ENCODE measurements at places on chromosomes 1 and 21.

GRCh38 chr1:53982763-53983104 is 35.3 kb downstream of the LDLRAD1 start:
- DNase-seq = no peak

DNA sequence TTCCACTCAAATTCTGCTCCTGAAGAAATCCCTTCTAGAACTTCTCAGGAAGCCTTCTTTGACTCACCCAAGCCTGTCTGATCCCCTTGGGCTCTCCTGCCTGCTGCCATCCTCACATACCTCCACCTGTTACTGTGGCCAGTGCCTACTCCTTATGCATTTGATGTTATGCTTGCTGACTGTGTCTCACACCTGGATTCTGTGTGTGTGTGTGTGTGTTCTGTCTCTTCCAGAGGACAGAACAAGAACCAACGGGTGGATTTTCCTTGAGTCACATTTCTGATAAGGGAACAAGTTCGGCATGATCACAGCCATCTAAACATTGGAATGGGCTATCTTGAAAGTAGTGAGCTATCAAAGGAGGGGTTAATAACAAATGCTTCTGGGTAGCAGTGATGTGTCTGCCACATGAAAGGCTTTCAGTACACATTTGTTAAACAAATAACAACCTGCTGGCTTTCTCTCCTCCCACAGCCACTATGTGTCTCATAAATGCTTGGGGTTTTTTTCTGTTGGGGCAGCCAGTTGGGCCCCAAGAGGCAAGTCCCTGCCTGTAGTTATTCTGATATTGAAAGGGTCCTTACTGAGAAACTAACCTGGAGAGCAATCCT is 8.9 kb upstream of the GPR37L1 start:
- no peak for DNase-seq

- peak; percentile 27 for DNase-seq
Observed at GRCh38 chr1:151799179-151800022, 5.8 kb downstream of the LINGO4 start.

- DNase-seq = no peak
Observed at GRCh38 chr1:204996981-204997380, 46.0 kb upstream of the CNTN2 start.

GRCh38 chr1:29062157-29062942 is 61.4 kb downstream of the TMEM200B start:
- no peak for DNase-seq

DNA sequence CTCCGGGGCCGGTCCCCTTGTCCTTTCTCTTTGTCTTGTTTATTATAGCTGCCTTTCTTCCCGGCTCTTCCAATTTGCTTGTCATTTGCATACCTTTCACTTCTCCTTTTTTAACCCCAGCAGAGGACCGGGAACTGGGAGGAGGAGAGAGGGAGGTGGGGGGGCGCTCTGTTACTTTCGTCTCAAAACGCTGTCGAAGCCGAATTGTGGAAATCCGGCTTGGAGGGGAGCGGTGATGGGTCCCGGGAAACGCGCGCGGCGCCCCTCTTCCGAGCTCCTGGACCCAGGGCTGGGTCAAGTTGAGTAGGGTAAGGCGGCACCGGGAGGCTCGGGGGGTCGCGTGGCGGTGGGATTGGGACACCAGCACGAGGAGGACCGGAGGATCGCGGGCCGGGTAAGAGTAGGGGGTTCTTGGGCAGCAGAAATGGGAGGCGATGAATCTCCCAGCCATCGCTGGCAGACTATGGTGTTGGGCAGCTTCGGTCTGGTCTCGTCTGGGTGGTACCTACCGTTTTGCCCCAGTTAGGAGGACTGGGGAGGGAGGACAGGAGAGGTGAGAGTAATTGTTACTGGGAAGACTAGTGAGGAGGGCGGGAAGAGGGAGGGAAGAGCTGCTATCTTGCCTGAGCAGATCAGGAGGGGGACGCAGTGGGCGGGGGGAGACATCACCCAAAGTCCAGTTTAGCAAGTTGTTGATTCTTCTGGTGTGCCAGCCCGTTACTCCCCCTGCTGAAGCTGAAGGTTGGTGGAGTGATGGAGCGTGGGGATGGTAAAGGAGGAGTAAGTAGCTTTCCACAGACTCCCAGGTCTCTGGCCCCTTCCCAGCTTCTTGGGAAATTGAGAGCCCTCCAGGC is 1.5 kb downstream of the PROX1 start:
- peak; percentile 58 for DNase-seq

GRCh38 chr1:168178227-168178637 is 530 bp upstream of the TIPRL start:
- no peak for DNase-seq

- no peak for DNase-seq
Observed at GRCh38 chr1:99636647-99637175, 9.2 kb upstream of the PALMD start.

- DNase-seq = no peak
Observed at GRCh38 chr1:198948895-198949659, 310.2 kb downstream of the PTPRC start.

DNA sequence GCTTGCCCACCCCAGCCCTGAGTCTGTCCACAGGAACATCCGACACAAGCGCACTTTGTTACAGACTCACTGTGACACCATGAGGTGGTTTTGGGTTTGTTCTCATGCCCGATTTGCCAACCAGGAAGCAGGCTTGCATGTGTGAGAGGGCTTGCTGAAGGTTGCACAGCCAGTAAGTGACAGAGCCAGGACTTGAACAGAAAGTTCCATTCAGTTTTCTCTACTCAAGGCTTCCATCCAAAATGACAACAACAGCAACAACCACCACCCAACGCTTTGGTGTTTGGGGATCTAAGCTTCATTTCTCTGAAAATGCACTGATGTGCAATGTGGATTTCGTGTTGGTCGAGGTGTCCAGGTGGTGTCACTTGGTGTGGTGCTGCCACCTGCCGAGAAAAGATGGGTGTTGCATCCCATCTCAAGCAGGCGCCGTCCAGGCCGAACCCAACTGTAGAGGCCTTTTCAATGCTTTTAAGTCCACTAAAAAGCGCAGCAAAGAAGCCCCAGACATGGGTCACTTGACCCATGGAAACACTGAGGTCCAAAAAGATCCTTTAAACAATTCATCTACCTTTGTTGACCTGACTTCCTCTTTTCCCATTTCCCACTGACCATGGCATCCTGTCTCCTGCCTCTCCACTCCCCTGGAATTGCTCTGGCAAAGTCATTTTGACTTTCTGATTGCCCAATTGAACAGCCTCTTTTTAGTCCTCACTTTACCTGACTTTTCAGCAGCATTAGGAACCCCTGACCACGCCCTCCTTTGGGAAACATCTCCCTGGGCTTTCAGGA is 12.2 kb downstream of the CITED4 start:
- DNase-seq = peak; percentile 78

- DNase-seq = no peak
Observed at GRCh38 chr1:61626816-61627215, 98.1 kb downstream of the TM2D1 start.

GRCh38 chr1:19813643-19813960 is 1.5 kb downstream of the RNF186 start:
- DNase-seq = no peak

GRCh38 chr1:91523482-91523881 is 22.8 kb downstream of the CDC7 start:
- DNase-seq = no peak

DNA sequence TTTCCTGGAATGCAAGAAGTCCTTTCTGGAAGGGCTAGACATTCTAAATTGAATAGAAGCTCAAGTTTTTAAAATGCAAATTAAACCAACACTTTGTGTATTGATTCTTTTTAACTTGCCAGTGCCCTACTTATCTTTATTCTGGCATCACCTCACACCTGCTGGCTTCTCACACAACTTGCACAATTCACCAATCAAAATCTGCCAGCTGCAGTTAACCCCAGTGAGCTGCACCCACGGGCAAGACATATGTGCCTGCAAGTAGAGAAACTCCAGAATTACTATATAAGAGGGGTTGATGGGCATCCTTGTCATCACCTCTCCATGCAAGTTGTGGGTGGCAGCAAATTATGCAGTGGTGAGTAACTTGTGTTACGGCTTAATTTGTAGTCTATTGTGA is 11.7 kb upstream of the PLPPR4 start:
- DNase-seq = no peak

Measured in neural progenitor cell (in vitro differentiated cells).